Erythroblast (primary cell): ENCODE measurements at places on chromosomes 6 and 20.

DNA sequence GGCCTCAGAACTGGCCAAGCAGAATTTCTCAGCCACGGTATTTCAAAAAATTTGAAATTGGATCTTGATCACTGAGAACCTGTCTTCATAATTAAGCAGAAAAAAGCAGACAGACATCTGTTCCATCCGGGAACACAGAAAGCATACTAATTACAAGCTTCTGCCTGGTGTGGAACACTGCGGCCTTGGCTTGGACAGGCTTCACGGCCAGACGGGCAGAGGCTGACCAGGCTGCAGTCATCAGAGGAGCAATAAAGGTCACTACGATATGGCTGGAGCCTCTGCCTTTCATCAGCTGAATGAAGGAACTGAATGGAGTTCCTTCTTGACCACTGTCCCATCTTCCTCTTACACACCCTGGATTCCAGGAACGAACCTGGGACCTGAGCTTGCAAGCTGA lies 3.9 kb upstream of the NRSN1 start:
- no peak for DNase-seq

- DNase-seq: no peak
Observed at GRCh38 chr6:81138236-81138635, 614.2 kb downstream of the TENT5A start.

DNA sequence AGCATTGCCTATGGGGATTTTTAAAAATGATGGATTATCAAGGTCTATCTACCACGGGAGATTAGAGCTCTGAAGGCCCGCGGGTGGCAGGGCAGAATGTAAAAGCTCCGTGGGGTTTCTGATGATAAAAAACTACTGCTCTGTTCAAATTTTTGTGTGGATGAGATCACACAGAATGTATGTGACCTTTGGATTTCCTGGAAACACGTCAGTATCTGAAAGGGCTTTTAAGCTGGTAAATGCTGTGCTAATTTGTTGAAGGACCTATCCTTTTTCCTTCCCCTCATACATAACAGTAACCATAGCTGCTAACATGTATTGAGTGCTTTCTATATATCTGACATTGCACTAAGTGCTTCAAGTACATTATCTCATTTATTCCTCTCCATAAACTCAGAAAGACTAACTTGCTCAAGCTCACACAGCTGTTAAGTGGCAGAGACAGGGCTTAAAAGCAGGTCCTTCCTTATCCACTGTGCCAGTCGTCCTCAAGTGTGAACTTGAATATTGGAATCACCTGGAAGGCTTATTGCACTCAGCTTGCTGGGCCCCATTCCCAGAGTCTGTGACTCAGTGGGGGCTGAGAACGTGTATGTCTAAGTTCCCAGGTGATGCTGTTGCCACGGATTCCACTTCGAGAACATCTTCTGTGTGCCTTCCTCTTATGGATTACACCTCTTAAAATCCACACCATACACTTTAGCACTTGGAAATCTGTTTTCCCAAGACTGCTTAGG lies 1.9 kb upstream of the TMEM242 start:
- no peak for DNase-seq

GRCh38 chr20:62837790-62838127 lies 20.9 kb downstream of the COL9A3 start:
- no peak for DNase-seq

GRCh38 chr6:150536835-150537234 lies 62.9 kb upstream of the PLEKHG1 start:
- DNase-seq: no peak

DNA sequence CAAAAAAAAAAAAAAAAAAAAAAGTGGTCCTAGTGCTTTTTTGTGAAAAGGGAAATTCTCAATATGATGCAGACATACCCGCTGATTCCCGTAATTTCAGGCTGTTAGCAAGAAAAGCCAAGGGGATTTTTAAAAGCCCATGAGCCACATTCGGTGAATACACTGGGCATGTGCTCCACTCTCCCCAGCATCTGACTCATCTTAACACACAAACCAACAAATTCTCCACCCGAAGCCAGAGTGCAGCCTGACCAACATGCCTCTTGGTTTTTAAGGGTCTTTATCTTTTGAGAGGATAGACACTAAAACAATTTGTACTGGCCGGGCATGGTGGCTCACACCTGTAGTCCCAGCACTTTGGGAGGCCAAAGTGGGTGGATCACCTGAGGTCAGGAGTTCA lies 45.5 kb upstream of the CD83 start:
- no peak for DNase-seq

- no peak for DNase-seq
Observed at GRCh38 chr20:59958123-59958522, at the start of gene CDH26. CDH26 (plus strand) TSS chr20:59958423; CDS start chr20:59958727, 304 bp downstream.

- DNase-seq: no peak
Observed at GRCh38 chr6:39430871-39431523, 108.5 kb upstream of the KCNK16 start.

DNA sequence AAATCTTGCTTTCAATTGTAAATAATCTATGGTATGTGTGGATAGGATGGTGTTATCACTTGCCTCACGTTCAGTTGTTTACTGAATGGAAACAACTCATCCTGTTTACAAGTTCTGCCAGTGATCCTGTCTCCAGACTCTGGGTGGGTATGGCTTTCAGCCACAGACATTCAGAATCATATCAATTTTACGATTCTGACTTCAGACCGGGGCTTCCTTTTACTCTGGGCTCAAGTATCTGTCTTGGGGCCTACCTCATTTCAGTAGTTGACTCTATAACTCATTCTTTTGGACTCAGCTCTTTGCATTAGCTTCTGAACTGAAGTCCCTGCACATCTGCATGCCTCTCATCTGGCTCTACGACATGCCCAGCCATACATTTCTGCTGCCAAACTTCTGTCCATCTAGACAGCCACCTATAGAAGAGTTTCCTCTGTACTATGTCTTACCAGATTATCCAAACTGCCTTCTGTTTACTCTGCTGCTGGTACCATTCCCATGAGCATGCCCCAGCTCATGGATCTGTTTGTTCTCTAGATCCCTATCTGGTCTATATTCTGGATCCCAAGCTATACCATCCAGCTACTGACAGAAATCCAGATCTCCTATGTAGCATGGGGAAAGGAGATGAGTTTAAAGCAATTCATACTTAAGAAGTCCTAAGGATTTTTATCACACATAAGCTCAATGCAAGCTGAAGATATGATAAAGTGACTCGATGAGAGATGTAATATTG lies 34.3 kb downstream of the FYN start:
- DNase-seq: peak; percentile 20

- DNase-seq: peak; percentile 13
Observed at GRCh38 chr20:45833883-45834796, 541 bp downstream of the SNX21 start.

- no peak for DNase-seq
Observed at GRCh38 chr6:139422105-139423036, 47.9 kb upstream of the CITED2 start.

- DNase-seq: no peak
Observed at GRCh38 chr6:54193560-54193959, 82.3 kb downstream of the MLIP start.

DNA sequence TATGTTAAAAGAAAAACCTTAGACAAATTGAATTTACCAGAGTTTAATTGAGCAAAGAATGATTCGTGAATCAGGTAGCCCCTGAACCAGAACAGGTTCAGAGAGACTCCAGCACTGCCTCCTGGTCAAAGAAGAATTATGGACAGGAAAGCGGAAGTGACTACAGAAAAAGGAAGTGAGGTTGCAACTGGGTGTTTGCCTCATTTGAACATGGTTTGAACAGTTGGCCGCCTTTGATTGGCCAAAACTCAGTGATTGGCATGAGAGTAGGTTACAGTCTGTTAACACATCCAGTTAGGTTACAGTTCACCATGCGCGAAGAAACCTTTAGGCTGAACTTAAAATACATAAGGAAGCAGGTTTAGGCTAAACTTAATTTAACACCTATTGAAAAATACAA lies 248.8 kb downstream of the TFAP2A start:
- DNase-seq: no peak

DNA sequence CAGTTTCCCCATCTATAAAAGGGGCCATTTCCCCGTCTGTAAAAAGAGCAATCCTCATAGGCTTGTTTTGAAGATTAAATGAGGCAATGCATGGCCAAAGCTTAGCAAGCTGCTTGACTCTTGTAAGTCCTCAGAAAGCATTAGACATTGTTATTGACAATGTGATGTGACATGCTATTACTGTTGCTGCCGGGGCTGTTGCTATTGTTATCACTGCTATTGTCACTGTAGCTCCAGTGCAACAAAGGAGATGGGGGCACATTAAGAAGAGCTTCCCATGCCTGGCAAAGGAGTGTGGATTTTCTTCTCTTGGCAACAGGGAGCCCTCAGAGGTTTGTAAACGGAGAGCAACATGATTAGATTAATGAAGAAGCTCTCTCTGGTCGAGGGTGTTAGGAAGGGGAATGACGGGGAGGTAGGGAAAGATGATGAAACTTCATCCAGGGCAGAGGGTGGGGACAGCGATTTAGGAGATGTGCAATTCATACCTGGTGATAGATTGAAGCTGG lies 33.1 kb upstream of the FAM83D start:
- DNase-seq: no peak

DNA sequence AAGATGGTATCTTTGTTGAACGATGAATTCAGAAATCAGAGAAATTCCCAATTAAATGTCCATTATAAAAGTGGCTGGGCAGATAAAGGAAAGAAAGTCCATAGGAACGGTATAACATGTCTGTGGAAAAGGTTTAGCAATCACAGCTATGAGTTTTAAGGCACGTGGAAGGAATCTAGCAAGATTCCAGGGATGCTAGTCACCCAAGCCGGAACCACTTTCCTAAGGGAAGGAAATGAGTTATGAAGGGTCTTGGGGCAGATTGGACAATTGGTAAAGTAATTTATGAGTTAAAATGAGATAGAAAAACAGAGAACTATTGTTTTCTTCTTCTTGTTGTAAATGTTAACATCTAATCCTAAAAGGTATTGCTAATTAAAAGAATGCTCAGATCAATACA lies 384.8 kb downstream of the ADGRB3 start:
- DNase-seq: no peak

GRCh38 chr20:43408848-43409576 lies 48.7 kb upstream of the SRSF6 start:
- DNase-seq: peak; percentile 19

DNA sequence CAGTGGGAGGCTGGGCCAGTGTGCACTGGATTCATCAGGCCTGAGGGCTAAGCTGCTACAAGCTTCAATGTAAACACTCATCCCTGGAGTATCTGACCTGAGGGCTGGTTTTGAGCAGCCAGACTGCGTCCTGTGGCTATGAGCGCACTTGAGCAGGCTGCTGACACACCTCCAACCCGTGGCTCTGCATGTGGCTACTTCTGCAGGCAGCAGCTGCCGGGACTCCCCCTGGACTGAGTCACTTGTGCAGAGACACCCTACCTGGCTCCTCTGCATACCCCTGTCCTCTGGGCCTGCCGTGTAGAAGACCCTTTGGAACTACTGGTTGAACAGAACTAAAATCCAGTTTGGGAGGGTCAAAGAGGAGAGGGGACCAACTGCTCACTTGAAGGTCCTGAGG lies 172.0 kb downstream of the SCP2D1 start:
- DNase-seq: no peak

DNA sequence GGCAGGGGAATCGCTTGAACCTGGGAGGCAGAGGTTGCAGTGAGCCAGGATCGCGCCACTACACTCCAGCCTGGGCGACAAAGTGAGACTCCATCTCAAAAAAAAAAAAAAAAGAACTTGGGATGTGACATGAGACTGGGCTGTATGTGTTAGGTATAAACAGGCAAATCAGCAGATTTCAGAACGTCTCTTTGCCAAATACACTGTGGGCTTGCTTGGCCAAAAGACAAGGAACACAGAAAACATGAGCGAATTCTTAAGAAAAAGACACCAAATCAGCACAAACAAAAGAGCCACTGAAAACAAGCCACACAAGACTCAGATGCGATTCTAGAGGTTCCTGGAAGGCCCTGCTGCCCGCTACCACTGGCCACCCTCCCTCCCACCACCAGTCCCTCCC lies 12.5 kb downstream of the ETV7 start:
- no peak for DNase-seq

DNA sequence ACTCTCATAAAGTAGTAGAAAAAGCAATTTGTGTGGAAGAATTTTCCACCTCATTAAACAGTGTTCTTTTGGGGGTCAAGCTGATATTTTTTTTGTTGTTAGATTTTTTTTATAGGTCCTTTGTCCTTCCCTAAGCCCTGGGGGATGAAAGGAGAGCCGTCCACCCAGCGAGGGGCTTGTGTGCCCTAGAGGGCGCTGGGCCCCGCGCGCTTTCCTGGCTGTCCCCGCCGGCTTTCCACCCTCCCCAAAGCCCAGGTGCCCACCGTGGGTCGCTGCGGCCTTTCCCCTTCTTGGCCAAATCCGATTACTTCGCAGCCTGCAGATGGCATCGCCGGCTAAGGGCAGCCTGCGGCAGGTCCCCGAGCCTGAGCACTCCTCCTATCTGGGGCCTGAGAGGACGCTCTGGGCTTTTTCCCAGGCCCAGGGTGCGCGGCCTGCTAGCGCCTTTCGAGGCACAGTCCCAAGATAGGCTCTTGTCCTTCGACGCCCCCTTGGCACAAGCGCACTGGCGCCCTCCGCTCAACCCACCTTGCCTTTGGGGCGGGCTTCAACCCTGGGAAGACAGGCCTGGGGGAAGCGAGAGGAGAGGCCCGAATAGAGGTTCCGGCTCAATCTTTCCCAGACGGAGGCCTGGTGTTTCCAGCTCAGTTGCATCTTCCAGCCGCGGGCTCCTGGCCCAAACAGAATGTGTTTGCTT lies 33.6 kb downstream of the TFAP2A start:
- peak; percentile 16 for DNase-seq

GRCh38 chr20:43375591-43375990 lies 82.1 kb upstream of the SRSF6 start:
- no peak for DNase-seq

- no peak for DNase-seq
Observed at GRCh38 chr20:63500902-63501817, 2.3 kb upstream of the EEF1A2 start.

DNA sequence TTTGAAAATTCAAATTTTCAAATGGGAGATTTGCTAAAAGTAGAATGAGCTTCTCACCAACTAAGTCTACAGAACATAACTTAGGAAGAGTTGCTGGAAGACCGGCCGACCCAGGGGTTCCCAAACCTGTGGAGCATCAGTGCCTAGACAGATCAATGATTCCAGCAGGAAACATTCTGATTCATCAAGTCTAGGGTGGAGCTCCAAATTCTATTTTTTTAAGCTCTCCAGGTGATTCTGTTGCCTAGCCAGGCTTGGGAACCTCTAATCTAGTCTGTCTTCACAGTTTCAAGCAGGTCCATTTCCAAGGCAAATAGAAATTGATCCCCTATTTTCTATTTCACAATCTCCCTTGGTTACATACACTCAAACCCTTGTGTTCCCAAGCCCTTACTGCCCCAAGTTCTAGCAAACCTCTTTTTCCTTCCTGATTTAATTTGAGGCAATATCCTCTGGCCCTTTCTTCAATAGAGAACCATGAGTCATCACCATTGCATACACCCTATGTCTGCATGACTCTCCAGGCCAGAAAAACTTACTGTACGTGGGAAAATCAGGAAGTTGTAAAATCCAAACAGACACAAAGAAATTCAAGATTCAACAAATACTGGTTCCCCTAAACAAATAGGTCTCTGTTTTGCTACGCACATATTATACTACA lies 8.9 kb downstream of the ATXN1 start:
- DNase-seq: no peak
